Neuronal stem cell (in vitro differentiated cells): ENCODE measurements at places on chromosomes 12 and 14.

DNA sequence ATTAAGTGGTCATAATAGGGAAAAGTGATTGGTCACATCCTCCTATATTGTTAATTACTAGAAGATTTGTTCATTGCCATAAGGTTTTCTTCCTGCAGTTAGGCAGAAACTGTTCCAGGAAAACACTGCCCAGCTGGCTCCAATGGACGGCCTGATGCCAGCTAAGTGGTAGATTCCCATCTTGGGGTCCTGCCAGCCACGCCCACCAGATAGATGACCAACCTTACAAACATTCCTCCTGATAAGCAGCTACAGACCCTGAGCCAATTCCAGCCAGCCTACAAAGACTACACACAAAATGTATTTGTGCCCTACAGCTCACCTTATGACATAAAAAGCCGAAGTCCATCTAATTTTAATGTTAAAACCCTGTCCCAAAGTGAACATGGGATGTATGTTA is 685.9 kb upstream of the USP15 start:
- no peak for DNase-seq

GRCh38 chr14:92607702-92608429 is 94.3 kb downstream of the RIN3 start:
- no peak for DNase-seq

- DNase-seq, result no peak
Measured at GRCh38 chr12:104643093-104643818, 186.5 kb downstream of the CHST11 start.

DNA sequence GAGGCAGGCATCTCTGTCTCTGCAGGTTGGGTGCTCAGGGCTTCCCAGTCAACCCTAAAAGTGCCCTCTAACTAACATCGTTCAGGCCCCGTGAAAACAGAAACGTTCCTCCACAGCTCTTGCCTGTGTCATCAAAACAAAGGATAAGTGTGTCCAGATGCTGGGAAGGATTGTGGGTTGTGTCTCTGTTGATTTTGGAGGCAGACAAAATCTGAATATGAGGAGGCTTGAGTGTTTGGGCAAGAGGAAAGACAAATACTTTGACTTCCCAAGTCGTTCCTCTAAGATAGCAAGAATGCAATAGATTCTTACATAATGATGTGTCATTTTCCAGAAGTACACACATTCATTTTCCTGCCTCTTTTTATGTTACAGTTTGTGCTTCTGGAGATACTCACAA is 52.9 kb downstream of the SERPINA3 start:
- DNase-seq, result no peak

GRCh38 chr12:80707126-80707829 is at the start of gene MYF6:
Gene MYF6, plus strand, starts transcription at chr12:80707634. Its CDS starts 86 bp downstream, at chr12:80707720.
- DNase-seq, result no peak

GRCh38 chr14:35341751-35342488 is 49.7 kb downstream of the PSMA6 start:
- no peak for DNase-seq

DNA sequence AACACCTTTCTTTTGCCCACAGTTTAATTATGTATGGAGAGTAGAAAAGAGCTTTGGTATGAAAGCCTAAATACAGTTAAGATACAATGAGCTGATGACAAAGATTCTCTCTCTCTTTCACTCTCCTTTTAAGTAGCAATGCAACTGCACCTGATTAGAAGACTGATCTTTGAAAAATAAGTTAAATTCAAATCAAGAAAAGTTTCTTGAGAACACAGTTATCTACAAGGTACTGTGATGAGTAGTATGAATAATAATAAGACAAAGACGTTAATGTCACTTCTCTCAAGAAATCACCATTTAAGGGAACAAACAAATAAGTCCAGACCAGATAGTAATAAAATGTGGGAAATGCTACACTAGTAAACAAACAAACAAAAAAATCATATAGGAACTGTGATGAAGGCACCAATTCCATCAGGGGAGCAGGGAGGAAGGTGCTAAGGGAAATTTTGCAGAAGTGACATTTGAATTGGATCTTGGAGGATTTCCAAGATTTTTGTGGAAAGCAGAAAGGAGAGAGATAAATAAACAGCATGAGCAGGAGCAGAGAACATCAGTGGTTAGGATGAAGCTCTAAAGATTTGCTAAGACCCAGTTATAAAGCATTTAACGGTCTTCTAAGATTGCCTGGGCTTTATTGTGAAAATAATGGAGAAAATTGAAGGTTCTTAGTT is 65.2 kb upstream of the STK38L start:
- no peak for DNase-seq

DNA sequence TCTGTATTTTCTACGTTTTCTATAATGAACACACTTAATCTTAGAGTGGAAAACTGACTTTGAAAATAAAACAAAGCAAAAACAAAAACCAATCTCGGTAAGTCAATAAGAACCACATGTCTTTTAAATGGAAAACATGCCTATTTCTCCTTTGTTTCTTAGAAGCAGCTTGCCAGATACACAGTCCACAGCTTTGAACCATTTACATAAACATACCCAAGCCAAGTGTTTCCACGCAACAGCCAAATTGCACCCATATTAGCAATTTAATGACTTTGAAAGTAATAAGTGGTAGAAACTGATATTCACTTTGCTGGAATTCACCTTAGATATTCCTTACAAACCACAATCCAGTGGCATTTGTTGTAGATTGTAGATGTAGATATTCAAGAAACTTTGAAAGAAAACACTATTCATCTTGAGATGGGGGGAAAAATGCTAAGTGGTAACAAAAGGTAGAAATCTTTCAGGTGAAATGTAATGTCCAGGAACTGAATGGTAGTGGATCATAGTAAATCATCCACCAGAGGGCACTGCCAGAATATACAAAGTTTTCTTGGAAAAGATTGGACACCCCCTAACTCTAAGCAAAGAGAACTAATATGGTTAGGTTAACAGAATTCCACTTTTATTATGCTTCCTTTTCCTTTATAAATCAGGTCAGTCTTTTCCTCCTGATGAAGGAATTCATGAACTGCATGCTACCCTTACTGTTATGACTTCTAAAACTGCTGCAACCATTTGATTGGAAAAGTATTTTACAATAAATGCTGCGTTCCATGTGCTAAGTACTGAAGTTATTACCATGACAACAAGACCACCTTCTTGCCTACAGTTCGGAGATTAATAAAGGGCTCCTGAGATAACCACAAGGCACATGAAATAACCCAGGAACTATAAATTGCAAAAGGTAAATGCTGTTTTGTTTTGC is 69.8 kb downstream of the RERG start:
- DNase-seq, result peak; percentile 3

DNA sequence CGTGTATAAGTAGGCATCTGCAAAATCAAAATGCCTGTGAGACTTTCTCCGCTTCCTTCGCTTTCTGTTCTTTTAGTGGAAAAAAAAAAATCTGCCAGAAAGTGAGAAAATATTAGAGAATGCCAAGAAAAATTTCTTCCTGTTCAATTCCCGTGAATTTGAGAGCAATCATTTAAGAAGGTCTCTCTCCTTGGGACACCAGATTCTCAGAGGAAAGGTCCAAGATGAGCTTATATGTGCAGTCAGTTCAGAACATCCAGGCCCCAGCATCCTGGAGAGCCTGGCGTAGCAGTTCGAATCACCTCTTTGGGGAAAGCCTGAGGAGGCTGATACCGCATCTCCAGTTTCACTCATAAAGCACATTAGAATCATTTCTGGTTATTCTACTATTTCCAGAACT is 912.8 kb downstream of the GALC start:
- no peak for DNase-seq

- no peak for DNase-seq
Measured at GRCh38 chr12:46460682-46461210, 88.2 kb upstream of the SLC38A2 start.

- no peak for DNase-seq
Measured at GRCh38 chr14:96149131-96149530, 55.5 kb upstream of the BDKRB2 start.

GRCh38 chr12:132390287-132391076 is 61.1 kb upstream of the GALNT9 start:
- no peak for DNase-seq

DNA sequence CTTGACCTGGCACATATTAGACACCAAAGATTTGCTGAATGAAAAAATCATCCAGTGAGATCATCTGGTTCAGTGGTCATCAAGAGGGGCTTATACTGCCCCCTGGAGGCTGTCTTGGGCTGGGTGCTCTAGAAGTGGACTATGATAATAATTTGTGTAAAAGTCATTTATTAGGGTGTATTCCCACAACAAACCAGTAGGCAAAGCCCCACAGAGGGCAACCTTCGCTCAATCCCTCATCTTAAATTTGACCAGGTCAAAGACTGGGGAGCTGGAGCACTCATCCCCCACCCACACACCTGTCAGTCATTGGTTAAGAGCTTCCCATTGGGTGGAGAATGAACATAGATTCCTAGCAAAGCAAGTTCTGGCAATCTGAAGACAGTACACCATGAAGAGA is 20.0 kb upstream of the FICD start:
- DNase-seq, result peak; percentile 33

- no peak for DNase-seq
Measured at GRCh38 chr14:103070971-103071542, 13.0 kb upstream of the LBHD2 start.

DNA sequence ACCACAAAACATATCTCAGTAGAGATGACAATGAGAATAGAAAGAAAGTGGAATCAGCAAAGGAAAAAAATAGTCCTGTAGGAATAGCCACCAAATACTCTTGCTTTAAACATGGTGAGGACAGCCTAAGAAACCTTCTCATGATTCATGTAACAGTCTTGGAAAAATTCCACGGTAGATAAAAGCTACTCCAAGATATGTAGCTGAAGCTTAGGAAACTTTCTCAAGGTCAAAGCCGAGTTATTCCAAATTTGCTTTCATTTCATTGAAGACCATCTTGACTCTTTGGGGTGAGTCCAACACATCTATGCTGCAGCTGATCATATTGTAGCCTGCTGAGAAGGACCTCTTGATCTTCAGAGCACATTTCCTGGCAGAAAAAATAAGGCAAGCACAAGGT is 157.6 kb downstream of the PAH start:
- DNase-seq, result no peak

GRCh38 chr12:72075401-72075800 is 136.8 kb downstream of the TPH2 start:
- DNase-seq, result no peak

DNA sequence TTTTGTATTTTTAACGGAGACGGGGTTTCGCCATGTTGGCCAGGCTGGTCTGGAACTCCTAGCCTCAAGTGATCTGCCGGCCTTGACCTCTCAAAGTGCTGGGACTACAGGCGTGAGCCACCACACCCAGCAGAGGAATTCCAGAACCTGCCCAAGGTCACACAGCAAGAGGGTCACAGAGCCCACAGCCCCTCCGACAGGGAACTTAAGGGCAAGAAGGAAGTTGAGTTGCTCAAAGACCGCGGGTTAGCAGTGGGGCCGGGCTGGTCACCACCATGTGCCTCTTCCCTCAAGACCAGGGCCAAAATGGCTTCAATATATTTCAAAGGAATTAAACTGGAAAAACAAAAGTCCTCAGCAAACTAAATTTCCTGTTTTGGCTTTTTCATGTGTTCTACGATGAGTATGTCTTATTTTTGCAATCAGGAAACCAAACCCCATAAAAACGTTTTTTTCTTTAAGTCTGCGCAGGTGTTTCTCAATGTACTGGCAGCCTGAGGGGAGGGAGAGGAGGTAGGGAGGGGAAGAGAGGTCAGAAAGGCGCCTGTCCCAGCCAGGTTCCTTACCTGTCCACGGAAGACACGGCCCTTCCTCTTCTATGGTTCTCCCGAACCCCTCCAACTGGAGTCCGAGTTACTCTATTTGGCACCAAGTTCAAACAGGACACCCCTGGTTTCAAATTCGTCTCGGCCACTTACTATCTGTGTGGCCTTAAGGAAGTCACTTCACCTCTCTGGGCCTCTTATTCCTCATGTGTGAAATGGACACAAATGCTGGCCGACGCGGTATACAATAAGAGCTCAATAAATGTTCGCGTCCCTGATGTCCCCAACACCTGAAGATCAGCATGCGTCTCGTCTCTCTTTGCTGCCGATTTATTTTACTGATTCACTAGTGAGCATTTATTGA is 778 bp downstream of the SLC8B1 start:
- no peak for DNase-seq

- no peak for DNase-seq
Measured at GRCh38 chr14:85948153-85948552, 418.2 kb downstream of the FLRT2 start.

- no peak for DNase-seq
Measured at GRCh38 chr14:56081139-56081538, 37.1 kb upstream of the PELI2 start.

DNA sequence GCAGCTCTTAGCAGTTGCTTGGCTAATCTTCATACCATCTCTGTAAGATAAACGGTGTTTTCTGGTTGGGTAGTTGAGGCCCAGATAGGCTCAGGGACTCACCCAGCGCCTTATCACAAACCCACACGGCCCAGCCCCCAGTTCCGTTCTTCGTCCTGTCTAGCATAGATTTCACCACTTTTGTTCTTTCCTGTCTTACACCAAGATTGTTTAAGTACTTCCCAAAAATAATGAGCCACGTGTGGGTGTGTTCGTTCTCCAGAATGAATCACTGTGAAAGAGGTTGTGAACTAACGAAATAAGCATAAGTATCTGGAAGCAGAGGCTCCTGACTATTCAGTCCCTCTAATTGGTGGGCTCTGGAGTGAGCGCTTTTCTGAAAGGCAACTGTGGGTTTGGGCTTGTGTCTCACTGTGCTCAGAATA is 21.4 kb downstream of the ACVR1B start:
- DNase-seq, result no peak

- DNase-seq, result peak; percentile 17
Measured at GRCh38 chr14:100193417-100194357, 34.2 kb upstream of the DEGS2 start.

GRCh38 chr12:1117970-1118563 is 127.0 kb downstream of the ERC1 start:
- peak; percentile 71 for DNase-seq

- no peak for DNase-seq
Measured at GRCh38 chr14:34350903-34351302, 111.1 kb downstream of the SPTSSA start.

DNA sequence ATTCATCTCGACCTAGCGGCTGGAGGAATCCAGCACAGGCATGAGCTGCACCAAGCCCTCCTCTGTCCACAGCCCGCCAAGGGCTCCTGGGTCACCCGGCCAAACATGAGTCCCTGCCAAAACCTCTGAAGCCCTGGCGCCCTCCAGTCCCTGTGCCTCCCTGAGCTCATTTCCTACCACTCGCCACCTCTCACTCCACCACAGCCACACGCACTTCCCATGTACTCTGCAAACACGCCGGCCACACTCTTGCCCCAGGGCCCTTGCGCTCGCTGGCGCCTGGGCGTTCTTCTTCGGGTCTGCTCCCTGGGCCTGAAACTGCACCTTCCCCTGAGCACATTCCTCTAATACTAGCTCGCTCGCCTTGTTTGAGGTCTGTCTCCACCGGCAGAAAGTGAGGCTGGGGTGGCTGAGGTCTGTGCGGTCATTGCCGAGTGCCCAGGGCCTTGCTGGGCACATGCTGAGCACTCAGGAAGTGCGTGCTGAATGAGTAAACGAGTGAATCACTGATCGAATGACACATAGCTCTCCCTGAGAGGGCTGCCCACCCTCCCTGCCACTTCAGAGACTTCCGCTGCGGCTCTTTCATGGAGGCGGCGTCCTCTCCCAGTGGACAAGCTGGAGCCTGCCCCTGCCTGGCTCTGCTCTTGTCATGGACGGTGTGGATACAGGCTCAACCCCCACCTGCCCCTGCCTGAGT is 33.7 kb upstream of the DLK1 start:
- DNase-seq, result no peak
